ENCODE measurements at places on chromosomes 4 and X. TPM values are rescaled to one million over a fixed set of nuclear protein-coding genes. Genes with fewer than 3 reads are reported as not detected.

- no peak for DNase-seq
These were observed 44.1 kb downstream of the SLC39A8 start for GRCh38 chr4:102301167-102301566.

- no peak for DNase-seq
These were observed 125.3 kb upstream of the PACRGL start for GRCh38 chr4:20574986-20575385.

GRCh38 chr4:610411-611261, 14.7 kb upstream of the PDE6B start:
- no peak for DNase-seq

- DNase-seq = no peak
These were observed 193.1 kb upstream of the PITX2 start for GRCh38 chr4:110815950-110816349.

Gene VCX
- total RNA-seq = not detected

Gene TBC1D19
- 3.5 TPM for total RNA-seq

Gene TMEM271
- not detected for total RNA-seq

Gene UGT2B17
- not detected for total RNA-seq

Gene TEX13D
- 0.07 TPM for total RNA-seq

Gene KLHL5
- 23.6 TPM for total RNA-seq
